ENCODE measurements at places on chromosomes 7 and 10.

DNA sequence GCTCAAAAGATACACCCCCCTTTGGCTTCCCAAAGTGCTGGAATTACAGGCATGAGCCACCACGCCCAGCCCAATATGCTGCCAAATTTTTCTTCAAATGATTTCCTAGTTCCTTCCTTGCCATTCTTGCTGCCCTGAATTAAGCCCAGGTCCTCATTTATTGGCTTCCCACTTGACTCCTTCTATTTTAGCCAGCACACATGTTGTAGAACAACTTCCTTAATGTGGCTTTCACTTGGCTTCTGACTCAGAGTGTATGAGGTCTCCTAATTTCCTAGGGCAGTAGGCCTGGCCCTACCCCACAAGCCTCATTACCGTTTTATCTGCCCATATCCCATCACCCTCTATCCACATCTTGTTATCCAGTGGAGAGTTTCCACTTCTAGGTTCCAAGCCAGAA lies 21.8 kb upstream of the HIPK2 start:
- DNase-seq = no peak

DNA sequence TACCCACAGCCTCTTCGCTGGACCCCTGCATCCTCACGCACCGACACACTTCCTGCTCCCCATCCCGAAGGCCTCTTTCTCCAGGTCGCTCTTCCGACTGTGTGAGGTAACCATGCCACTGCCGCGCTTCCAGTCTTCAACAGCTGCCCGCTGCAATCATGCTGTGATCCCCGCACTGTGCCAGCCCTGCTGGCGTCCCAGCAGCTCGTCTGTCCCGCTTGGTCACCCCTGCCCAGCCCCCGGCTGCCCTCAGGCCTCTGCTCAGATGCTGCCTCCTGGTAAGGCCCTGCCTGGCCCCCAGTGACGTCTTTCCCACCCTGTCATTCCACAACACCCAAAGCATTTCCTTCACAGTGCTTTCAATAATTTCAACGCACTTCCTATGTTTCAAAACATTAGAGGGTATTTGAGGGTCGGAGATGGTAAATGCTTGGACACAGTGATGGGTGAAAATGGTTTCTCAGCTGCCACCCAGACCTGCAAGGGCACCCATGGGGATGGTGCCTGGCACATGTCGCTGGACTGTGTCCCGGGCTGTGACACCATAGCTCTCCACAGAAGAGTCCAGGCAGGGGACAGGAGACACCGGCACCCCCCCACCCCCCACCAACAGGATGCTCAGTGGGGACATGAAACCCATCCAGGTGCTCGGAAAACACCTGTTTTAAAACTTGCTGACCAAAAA lies 125.2 kb downstream of the MAD1L1 start:
- no peak for DNase-seq

GRCh38 chr7:118148930-118149329 lies 35.0 kb upstream of the LSM8 start:
- no peak for DNase-seq

DNA sequence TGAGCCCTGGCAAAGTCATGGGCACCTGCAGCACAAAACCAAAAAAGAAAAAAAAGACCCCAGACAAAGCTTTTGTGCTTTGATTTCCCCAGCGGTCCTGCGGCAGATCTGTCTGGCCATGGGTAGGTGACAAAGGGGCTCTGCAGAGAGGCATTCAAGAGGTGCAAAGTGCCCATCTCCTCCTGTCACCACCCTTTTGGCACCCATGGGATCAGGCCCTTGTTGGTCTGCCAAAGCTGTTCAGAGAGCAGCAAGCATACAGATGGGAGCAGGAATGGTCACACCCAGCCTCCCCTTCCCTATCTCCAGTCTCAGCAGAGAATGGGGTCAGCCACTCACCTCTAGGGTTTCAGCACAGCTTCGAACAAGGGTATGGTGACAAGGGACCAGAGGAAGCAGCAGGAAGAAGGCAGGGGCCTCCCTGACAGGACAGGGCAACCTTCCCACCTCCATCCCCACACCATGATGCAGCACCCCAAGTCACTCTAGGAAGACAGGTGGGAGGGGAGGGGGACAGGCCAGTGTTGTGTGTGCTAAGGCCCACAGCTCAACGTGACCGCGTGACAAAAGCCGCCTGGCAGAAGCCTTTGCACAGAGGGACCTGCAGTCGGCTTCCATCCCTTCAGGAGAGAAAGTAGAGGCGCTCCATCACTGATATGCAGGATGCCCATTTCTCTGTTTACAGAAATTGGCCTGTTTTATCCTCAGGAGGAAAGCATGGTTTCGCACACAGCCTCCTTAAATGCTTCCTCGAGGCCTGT lies 6.3 kb downstream of the CAMK2G start:
- no peak for DNase-seq

- DNase-seq = no peak
Measured at GRCh38 chr10:62109587-62110293, 158.9 kb downstream of the RTKN2 start.

- no peak for DNase-seq
Measured at GRCh38 chr7:135914346-135914745, 62.8 kb downstream of the MTPN start.

- no peak for DNase-seq
Measured at GRCh38 chr10:42556931-42557330, 81.4 kb downstream of the ZNF33B start.

GRCh38 chr10:129761981-129762956 lies 201.8 kb downstream of the EBF3 start:
- DNase-seq = no peak

- DNase-seq = no peak
Measured at GRCh38 chr7:5687936-5688630, 93.4 kb downstream of the RNF216 start.

- peak; percentile 23 for DNase-seq
Measured at GRCh38 chr10:70603449-70603801, 884 bp upstream of the PRF1 start.

DNA sequence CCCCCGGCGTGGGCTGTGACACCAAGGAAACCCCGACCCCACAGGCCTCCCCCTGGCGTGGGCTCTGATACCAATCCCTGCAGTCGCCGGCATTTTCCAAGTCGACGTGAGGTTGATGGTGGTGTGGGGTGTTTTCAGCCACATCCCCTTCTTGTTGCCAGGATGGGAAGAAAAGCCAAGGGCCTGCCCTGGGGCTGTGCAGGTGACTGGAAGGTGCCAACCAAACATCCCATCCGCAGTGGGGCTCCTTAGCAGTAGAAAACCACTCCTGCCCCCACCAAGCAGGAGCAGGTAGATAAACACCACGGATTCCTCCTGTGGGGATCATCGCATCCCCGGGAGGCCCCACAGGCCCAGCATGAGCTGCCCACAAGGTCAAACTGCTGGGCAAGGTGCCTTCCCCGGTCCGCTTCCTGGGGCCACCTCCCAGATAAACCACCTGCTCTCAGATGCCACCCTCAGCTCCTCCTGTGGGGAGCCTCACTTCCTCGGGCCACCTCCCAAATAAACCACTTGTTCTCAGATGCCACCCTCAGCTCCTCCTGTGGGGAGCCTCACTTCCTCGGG lies 88.5 kb upstream of the DIP2C start:
- no peak for DNase-seq

DNA sequence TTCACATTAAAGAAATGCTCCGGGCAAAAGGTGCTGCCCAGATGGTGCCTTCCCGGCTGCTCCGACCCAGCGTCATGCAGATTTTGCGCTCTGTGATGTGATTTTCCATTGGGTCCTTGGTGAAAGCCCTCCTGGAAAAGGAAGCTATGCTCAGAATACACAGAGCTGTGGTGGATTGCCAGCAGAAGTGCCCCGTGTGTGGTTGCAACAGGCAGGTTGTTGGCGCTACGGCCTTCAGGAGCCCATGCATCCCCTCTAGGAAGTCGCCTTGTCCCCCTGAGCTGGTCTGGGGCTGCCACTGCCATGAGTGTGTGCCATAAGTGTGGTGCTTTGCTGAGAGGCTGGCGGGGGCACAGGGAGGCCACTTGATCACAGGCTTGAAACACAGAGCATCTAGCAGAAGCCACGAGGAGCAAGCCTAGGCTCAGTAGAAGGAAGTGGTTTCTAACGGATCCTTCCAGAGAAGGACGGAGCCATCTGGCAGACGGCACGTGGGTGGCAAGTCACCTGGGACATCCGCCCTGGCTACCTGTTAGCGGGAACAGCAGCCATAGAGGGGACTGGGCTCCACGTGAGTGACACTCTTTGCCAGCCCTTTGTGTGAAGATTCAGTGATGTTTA lies 210.9 kb downstream of the CUX1 start:
- peak; percentile 8 for DNase-seq

DNA sequence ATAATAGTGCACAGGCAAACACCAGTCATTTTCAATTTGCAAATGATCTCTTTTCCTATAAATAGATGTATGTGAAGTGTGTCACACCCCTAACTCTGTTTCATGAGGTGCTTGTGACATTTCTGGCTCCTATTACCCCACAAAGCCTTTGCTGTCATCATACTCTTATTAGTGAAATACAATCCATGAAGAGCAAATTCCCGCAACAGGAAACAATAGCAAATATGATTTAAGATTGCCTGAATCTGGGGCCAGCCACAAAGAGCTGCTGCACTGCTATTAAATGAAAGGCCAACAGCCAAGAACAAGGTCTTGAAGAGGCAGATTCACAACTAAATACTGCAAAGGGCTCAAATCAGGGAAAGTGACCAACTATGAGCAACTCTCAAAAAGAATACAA lies 96.3 kb upstream of the CAV2 start:
- no peak for DNase-seq

DNA sequence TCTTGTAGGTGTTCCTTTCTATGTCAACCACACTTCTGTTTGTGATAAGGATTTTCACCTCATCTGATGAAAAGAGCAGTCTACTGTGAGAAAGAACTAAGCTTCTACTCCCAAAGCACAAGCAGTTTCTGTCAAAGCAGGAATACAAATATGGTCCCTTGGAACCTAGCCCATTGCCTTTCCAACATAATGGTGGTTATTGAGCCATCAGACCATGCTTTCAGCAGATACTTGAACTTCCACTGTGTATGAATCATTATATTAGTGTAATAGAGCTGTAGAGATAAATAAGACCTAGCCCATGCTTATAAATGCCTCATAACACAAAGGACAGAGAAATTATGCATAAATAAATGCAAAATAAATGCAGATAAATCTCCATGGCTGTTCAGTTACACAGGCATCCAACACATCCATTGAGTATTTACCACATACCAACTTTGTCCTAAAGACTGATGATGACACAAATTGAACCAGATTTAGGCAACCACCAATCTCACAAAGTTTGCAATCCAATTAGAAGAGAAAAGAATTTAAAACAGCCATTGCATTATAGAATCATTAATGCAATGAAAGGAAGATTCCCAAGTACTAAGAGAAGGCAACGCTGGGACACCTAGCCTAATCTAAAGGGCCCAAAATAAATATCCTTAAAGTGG lies 729.4 kb upstream of the C7orf33 start:
- DNase-seq = no peak

GRCh38 chr7:126574276-126575250 lies 678.2 kb downstream of the GRM8 start:
- no peak for DNase-seq

DNA sequence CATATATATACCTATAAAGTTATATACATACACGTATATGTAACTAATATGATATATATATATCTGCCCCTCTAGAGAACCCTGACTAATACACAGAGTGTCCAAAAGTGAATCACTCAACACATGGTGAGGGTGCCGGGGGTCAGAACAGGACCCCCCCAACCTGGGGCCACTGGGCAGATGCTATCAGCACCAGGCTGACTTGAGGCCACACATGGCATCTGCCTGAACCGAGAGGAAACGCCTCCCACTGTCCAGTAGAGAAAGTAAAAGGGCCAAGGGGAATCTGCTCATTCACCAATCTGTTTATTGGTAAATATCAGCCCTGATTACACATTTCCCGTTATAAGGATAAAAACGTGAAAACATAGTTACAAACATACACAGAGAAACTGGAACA lies 218.3 kb downstream of the PTPRN2 start:
- DNase-seq = no peak

DNA sequence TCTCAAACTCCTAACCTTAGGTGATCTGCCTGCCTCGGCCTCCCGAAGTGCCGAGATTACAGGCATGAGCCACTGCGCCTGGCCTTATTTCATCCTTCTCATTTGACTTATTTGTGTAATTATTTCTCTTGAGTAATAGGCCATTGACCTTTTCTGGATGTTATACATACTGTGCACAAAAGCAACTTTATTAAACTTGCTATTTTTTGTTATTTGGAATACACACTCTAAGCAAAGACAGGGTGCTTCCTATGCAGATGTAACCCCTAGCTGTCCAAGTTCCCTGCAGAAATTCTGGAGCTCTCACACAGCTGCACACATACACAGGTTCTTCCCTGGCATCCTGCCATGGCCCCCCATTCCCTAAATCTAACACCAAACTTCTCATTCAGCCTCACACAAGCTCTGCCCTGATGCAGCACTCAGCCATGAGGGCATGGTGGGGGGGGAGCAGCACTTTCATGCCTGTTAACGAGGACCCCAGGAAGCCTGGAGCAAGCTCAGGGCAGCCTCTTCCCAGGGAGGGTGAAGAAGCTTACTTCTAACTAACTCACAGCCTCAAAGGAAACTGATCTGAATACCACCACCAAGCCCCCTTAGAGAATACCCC lies 33.2 kb downstream of the SH3PXD2A start:
- DNase-seq = no peak

DNA sequence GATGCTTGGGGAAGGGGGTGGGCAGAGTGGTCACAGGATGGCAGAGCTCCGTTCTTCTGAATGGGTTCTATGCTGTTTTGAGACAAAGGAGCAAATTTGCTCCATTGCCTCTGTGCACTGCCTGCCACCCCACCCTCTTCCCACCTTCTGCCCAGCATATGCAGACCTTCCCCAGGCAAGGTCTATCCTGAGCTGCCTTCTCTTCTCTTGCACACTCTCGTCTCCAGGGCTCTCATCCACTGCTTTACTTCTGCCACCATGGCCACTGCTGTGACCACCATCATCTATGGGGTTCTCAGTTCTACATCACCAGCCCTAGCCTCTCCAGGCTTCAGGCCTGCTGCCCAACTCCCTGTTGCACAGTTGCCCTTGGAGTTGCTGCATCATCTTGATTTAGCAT lies 230.4 kb downstream of the TMEM178B start:
- no peak for DNase-seq

DNA sequence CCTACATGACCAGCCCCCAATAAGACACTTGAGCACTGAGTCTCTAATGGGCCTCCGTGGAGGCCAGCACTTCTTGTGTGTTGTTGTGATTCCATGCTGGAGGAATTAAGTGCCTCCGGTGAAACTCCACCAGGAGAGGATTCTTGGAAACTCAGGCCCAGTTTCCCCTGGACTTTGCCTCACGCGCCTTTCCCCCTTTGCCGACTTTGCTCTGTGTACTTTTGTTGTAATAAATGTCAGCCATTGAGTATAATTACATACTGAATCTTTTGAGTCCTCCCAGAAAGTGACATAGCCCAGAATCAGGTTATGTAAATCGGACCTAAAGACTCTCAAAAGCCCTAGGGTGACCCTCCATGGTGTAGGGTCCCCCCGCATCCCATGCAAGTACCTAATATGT lies 82.4 kb downstream of the DLG5 start:
- DNase-seq = no peak

Data from activated CD4-positive, alpha-beta T cell treated with anti-CD3 and anti-CD28 coated beads, Interleukin-2, amount 50 U/mL, for 16 hours (primary cell).